Left lung (tissue), 14 donors: ENCODE measurements at places on chromosomes 5 and 9. TPM values are rescaled to one million over a fixed set of nuclear protein-coding genes. Genes with fewer than 3 reads are reported as not detected.

The GNA14 gene
- 10.0 TPM for polyA plus RNA-seq

The OR1J2 gene
- not detected for polyA plus RNA-seq

- no peak for DNase-seq
Observed at GRCh38 chr9:2243666-2244555, 228.8 kb downstream of the SMARCA2 start.

- DNase-seq, result no peak
Observed at GRCh38 chr5:169229342-169229892, 71.5 kb downstream of the SLIT3 start.

DNA sequence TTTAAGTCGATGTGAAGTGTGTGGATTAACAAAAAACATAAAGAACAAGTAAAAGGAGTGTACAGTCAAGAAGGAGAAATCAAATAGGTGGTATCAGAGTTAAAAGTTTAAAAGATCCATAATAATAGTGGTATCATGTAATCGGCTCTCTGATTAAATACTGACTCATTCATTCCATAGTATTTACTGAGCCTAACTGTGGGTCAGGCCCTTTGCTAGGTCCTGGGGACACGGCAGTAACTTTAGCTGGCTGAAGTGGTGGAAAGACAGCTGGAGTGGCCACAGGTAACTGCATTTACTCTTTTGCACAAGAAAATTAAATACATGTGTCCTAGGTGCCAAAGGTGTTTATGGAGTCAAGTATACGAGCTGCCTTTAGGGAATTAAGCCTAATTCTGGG is 124.0 kb downstream of the GNAQ start:
- no peak for DNase-seq

DNA sequence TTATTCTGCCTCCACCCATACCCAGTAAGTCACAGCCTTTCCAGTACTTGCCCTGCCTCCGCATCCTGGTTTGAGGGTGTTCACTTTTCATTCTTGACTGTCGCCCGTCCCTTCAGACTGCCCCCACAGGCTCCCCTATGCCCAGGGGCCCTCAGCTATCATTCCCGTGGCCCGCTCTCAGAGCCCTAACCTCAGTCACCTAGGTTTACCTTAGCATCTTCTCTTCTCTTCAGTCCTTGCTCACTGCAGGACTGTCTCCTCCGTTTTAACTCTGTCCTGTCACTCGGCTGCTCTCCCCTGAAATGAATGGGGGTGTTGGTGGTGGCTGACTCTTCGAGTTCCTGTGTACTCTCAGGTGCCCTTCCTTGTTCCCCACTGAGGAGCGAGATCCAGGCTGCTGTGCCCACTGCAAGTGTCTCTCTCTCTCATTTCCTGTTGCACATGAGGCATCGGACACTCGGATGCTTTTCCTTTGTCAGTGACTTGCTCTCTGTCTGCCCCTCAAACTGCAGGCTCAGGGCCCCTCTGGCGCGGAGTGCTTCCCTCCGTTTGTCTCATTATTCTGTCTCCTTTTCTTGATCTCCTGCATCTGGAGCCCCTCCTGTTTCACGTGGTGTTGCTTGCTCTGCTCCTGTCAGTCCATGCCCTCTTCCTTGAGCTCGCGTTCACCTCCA is 89.8 kb downstream of the CACNA1B start:
- DNase-seq, result no peak

DNA sequence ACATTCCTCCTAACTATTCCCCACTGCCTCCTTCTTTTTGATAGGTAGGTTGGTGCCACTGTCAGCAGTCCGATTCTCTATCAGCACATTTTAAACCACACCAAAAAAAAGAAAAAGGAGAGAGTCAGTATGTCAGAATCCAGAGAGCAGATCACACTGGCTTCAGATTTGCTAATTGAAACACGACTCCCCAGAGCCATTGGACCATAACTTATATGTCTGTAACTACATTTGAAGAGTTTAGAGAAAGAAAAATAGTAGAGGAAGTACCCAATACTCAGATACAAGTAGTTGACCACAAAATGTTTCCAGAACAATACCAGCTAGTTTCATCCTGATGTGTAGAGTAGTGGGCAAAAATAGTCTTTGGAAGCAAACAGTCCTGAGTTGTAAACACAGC is 216.6 kb downstream of the NR2F1-AS1 start:
- no peak for DNase-seq
